ENCODE measurements at places on chromosomes 2 and 18.

DNA sequence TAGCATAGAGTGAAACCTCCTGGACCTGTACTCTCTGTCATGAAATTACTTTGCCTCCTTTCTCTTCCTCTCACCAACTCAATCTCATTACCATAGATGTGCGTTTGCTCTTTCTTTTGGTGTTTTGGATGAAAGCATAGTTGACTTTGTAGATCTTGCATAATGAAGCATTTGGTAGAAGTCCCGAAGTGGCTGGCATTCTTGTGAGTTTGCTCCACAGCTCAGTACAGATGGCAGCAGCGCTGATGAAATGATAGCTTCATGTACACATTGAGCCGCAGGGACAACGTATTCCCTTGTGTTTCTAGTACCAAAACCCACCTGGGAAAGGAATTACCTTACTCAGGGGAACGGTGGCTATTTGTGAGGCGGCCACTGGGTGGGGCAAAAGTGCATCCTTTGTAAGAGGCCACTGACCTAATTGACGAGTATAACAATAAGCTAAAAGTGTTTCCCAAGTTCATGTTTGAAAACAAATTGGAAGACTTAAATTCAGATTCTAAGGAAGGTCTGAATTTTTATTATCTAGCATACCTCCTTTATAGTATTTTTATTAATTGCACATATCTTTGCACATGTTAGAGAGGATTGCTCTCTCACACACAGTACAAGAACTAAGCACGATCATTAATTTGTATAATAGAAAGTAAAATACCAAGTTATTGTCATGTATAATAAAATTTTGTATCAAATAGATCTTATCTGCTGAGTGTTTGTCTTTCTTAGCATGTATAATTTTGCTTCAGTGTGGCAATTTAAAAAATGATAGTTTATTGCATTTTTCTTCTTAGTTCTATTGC lies 25.4 kb upstream of the CDH7 start:
- no peak for DNase-seq

DNA sequence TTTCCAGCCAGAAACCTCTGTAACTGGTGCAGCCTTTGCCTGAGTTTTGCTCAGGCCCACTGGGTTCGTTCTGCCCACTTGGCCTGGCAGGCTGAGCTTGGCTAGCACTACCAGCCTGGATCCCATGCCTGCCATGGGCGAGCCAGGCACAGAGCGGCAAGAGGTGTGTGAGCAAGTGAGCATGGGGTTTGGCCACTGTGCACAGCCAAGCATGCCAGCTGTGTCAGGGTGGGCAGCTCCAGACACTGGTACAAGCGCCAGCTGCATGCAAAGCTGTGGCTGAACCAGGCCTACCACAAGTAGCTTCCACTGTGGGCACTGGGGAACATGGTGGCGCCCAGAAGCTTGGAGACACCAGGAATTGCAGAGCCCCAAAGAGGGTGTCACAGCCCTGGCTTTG lies 56.3 kb upstream of the LDAH start:
- DNase-seq = no peak

DNA sequence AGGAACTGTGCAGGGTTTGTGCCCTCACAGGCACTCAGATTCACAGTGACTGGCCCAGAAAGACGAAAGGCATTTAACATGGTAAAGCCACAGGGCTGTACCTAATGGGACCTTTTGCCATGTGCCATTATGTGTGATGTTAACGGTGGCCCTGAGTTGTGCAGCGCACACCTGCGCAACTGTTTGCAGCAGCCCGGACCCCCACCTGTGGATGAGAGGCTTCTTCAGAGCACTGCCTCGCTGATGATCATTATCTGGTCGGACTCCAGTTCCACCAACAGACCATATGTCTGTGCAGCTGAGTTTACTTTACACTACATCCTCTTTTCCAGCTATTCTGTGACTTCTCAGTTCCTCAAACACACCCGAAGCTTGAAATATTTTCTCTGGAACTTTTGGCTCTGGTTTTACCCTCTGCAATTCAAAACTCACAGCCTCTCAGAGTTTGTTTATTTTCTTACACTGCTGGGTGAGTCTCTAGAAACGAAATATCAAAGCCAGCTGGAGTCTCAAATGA lies 35.6 kb upstream of the UBE2F start:
- DNase-seq = peak; percentile 46

GRCh38 chr2:119943058-119943457 lies 69.8 kb upstream of the EPB41L5 start:
- no peak for DNase-seq

DNA sequence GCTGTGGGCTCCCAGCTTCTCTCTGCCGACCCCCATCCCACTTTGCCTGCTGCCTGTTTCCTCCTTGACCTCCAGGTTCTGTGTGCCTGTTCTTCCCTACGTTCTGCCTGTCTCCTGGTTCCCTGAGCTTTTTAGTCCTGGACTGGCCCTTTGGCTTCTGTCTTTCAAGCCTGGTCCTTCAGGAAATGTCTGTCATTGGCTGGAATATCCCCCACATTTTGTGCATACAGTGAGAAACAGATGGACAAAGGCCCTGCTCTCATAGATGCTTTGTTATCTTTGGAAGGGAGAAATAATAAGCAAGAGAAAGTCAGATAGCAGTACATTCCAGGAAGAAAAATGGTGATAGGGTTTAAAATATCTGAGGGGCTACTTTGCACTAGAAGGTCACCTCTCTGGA lies 5.7 kb downstream of the MGAT5 start:
- DNase-seq = no peak

DNA sequence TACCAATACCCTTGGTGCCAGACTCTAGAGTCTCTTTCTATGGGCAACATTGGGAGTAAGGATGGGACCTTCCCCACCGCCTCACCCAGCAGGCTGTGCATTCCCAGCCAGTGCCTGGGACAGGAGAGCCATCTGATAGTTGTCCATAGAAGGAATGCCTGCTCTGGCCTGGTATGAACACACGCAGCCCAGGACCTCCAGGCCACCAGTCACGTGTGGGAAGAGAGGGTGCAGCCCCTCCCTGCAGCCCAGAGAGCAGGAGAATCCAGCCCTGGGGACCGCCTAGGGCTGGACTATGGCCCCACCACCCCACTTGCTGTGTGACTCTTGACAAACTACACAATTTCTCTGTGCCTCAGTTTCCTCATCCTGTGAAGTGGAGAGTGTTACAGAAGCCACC lies 52.5 kb upstream of the ID2 start:
- DNase-seq = no peak

DNA sequence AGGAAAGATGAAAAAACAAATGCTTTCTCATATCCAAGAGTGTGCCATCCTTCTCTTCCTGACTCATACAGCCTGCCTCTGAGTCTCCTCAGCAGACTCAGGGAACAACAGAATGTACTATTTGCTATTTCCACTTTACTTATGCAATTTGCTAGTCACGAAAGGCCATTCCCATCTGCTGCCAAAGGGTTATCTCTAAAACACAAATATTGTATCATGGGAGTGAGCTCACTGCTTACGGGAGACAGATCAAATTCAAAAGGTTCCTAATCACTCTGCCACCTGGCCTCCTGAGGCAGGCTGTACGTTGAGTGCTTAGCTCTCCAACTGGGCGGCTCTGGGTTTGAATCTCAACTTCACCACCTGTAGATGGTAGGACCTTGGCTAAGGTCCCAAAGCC lies 92.0 kb downstream of the GAREM1 start:
- no peak for DNase-seq

Data from tibial artery (tissue), 4 donors.